ENCODE measurements at places on chromosomes 6 and 20. TPM values are rescaled to one million over a fixed set of nuclear protein-coding genes. Genes with fewer than 3 reads are reported as not detected.

HCRTR2 gene
- total RNA-seq, result not detected

TRIM27 gene
- total RNA-seq, result 47.4 TPM

SLC18B1 gene
- total RNA-seq, result 3.4 TPM

SPTLC3 gene
- total RNA-seq, result 3.9 TPM

LY6G6C gene
- not detected for total RNA-seq

BCAS4 gene
- 19.5 TPM for total RNA-seq

IMPG1 gene
- total RNA-seq, result not detected

SLC17A5 gene
- 58.1 TPM for total RNA-seq

EEF1A2 gene
- total RNA-seq, result 3.5 TPM

NRN1 gene
- 0.39 TPM for total RNA-seq

ABHD16B gene
- not detected for total RNA-seq

RBPJL gene
- not detected for total RNA-seq

POU5F1 gene
- 1.3 TPM for total RNA-seq

HDGFL1 gene
- total RNA-seq, result not detected

TGM2 gene
- 594 TPM for total RNA-seq

CCM2L gene
- not detected for total RNA-seq

SLC35F1 gene
- total RNA-seq, result 0.07 TPM

AGER gene
- total RNA-seq, result 0.30 TPM

CRIP3 gene
- 0.39 TPM for total RNA-seq

PTCHD4 gene
- total RNA-seq, result 4.4 TPM

IL17F gene
- not detected for total RNA-seq

CRISP3 gene
- total RNA-seq, result not detected

ADGB gene
- not detected for total RNA-seq

BMP5 gene
- 0.03 TPM for total RNA-seq

CAGE1 gene
- total RNA-seq, result 0.07 TPM

LHFPL5 gene
- not detected for total RNA-seq

NOX3 gene
- total RNA-seq, result not detected

HAO1 gene
- total RNA-seq, result not detected

HTR1B gene
- total RNA-seq, result 0.17 TPM

OR12D3 gene
- not detected for total RNA-seq

NKAIN4 gene
- total RNA-seq, result not detected
